ENCODE measurements at places on chromosomes 3 and 15.
A peak's percentile ranks its signal among the peaks of the same experiment; 100 is the strongest.

GRCh38 chr3:141699324-141699723, 38.8 kb upstream of the RNF7 start:
- DNase-seq = no peak

- peak; percentile 58 for DNase-seq
Observed at GRCh38 chr15:75921732-75922703, 18.3 kb downstream of the FBXO22 start.

DNA sequence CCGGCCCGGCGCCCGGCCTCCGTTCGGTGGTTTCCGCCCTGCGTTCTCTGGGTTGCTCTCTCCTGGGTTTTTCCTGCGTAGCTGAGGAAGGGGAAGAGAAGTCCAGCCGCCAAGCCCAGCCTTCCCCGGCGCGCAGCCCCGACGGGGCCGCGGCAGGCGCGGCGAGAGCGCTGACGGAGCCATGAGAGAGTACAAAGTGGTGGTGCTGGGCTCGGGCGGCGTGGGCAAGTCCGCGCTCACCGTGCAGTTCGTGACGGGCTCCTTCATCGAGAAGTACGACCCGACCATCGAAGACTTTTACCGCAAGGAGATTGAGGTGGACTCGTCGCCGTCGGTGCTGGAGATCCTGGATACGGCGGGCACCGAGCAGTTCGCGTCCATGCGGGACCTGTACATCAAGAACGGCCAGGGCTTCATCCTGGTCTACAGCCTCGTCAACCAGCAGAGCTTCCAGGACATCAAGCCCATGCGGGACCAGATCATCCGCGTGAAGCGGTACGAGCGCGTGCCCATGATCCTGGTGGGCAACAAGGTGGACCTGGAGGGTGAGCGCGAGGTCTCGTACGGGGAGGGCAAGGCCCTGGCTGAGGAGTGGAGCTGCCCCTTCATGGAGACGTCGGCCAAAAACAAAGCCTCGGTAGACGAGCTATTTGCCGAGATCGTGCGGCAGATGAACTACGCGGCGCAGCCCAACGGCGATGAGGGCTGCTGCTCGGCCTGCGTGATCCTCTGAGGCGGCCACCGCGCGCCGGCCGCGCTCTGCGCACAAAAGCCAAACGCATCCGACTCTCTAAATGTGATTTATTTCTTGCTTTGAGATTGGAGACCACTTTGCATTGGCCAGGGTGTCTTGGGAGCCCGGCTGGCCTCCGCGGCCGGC, 727 bp downstream of the RAP2B start:
- peak; percentile 7 for DNase-seq

DNA sequence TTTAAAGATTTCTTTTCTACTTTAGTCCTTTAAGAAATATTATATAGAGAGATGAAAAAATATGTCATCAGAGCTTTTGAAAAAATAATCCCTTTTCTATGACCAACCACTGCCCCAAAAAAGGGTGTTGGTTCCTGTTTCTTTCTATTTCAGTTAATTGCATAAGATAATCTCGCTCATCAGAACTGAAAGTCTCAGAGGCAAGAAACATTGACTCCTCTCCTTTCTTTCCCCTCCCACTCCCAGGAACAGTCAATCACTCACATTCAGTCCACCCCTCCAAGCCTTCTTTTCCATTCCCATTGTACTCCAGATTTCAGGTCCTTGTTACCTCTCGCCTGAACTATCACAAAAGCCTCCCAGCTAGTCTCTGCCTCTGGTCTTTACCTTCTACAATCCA, 153.7 kb upstream of the ABI3BP start:
- DNase-seq = no peak

- no peak for DNase-seq
Observed at GRCh38 chr3:53274938-53275605, 19.2 kb upstream of the TKT start.

All from LNCaP clone FGC (cell line).